IPS DF 19.7 (cell line): ENCODE measurements at places on chromosomes 13 and 19.

GRCh38 chr13:112867301-112867711 lies 101.7 kb upstream of the MCF2L start:
- DNase-seq, result no peak

GRCh38 chr13:74825152-74825937 lies 656.6 kb downstream of the TBC1D4 start:
- DNase-seq, result no peak

- DNase-seq, result no peak
These were observed 35.4 kb upstream of the INTS6 start for GRCh38 chr13:51488212-51488611.

- DNase-seq, result no peak
These were observed 263.9 kb downstream of the UQCRFS1 start for GRCh38 chr19:28949027-28949426.

DNA sequence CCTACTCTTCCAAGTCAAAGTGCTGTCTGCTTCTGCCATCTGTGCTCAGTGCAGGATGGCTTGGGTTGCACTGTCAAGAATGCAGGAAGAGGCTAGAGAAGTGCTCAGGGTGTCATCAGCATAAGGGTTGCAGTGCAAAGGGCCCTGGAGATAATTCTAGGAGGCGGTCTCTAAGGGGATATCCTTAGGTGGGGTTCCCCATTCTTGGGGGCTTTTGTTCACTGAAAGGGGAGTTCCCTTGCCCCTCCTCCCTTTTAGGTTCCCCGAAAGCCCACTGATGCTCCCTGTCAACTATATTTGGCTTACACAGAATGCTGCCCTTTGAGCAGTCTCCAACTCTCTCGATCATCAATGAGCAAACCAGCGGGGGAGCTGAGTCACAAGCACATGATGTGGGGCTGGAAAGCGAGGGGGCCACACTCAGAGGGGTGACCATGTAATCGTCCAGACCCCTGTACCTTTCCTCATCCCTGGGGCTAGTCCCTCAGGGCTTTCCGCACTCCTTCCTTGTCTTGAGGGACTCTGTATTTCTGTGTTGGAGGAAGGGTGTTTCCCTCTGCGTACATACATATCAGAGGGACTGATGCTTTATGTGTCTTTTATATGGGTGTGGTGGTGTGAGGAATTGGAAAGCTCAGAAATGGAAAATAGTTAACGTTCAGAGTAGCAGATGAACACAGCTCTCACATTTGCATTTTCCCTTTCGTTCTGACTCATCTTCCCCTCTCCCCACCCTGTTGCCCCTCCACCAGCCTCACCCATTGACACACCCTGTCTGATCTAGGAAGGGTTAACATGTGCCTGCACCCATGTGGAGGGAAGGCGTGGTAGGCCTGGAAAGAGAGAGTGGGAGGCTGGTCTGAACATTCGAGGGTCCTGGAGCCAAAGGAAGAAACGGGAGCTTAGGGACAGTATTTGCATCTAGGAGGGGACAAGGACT lies 6.7 kb downstream of the ZBTB32 start:
- DNase-seq, result no peak

GRCh38 chr13:31124204-31124603 lies 37.5 kb downstream of the HSPH1 start:
- DNase-seq, result no peak

GRCh38 chr13:48775804-48776203 lies 122.1 kb downstream of the CYSLTR2 start:
- DNase-seq, result no peak

DNA sequence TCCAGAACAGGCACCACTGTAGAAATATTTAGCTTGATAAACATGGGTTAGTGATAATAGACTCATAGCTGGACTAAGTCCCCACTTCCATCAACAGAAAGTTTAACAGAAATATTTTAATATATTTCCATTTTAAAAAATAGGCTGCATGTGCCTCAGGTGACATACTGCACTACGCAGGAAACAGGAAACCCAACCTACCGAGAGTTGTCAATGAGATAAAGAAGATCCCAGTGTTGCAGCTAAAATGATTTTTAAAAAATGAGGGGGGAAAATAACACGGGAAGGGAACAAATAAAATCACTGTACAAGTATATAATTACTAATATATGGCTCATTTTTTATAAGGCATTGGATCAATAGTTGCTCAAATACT lies 154.8 kb downstream of the TBC1D4 start:
- DNase-seq, result no peak

GRCh38 chr13:100514788-100515409 lies 73.7 kb downstream of the GGACT start:
- DNase-seq, result no peak

- no peak for DNase-seq
These were observed 36.2 kb downstream of the METTL21C start for GRCh38 chr13:102658660-102659059.

- DNase-seq, result no peak
These were observed 8.5 kb downstream of the PRSS57 start for GRCh38 chr19:686589-687297.

- DNase-seq, result no peak
These were observed 16.8 kb downstream of the EPN1 start for GRCh38 chr19:55691561-55692481.

- no peak for DNase-seq
These were observed 74.3 kb downstream of the CRYL1 start for GRCh38 chr13:20451397-20451796.

DNA sequence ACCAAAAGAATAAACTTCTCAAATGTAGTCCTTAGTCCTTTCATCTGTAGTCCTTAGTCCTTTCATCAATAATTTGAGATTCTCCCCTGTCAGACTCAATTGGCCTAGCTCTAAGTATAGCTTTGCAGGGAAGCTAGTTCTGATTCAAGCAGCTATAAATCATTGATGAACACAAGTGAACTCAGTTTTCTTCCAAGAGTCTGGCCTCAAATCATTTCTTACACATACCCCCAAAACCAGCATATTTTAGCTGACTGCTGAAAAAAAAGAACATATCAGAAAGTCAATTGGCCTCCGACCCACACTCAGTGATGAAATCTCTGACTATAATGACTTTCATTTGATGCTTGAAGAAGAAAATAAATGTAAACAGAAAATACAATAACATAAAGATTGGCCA lies 64.9 kb downstream of the TNFSF11 start:
- DNase-seq, result no peak

DNA sequence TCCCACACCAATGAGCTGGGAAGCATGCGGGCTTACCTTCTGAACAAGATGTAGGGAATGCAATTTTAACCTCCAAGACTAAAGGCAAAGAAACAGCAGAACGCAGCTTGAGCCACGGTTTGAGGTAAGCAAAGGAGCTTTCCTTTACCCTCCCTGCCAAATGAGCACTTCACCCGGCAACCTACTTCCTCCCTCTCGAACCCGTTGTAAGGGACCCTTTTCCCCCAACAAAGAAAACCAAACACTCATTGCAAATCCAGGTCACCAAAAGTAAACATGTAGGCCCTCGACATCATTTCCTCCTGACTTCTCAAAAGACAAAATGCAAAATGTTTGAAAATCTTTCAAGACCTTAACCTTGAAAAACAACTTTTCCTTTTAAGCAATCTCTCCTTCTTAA lies 65.3 kb downstream of the ABCC4 start:
- no peak for DNase-seq

- no peak for DNase-seq
These were observed at the start of gene FBN3 for GRCh38 chr19:8149261-8150094. TSS of gene FBN3 (minus strand) at chr19:8149592. CDS start at chr19:8147480, 2,112 bp downstream.
